CD8-positive, alpha-beta T cell (primary cell): ENCODE measurements at places on chromosomes 5 and 9. TPM values are rescaled to one million over a fixed set of nuclear protein-coding genes. Genes with fewer than 3 reads are reported as not detected.

DNA sequence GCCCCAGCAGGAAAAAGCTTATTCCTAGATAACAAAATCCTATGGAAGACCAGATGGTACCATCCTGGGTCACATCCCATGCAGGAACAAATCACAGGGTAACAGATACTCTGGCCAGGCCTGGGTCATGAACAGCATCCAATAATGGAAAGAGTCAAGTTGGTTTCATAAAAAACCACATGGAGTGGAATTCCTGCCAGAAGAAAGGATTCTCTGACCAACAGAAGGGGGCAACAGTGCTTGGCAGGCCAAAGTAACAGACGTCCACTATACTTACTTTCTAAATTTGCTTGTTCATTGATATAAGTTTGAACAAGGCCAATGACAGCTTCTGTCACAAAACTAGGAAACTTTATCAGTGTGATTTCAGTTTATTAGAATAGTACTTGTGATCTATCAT, 273.5 kb downstream of the ARRDC3 start:
- no peak for DNase-seq

The TRMO gene
- 50.6 TPM for total RNA-seq

DNA sequence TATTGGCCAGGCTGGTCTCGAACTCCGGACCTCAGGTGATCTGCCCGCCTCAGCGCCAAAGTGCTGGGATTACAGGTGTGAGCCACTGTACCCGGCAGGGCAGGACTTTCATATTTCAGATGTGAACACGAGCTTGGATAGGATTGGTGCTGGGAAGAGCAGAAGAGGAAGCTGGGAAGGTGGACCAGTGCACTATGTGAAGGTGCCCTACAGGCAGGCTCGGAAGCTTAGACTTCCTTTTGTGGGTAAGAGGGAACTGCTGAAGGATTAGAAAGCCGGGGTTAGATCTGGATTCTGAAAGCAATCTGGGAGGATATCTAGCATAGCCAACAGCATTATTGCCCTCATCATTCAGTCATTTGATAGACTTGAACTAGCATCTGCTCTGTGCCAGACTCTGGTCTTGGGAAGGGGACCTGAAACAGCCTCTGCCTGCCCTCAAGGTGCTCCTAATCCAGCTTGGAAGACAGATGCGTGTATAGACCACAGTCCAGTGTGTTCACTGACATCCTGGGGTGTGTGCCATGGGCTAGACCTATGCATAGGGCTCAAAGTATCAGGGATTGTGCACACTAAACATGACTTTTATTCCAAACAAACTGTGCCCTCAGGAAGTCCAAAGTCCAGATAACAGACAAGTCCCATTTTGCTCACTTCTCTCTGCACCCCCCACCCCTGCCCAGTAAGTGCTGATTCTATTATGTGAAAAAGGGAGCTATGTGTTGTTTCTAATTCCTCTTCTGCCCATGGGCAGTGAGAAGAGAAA, 637 bp downstream of the CBY3 start:
- DNase-seq = no peak

The TRIM36 gene
- not detected for total RNA-seq

The OLFM1 gene
- total RNA-seq = not detected

- no peak for DNase-seq
These were observed 19.3 kb downstream of the BRD9 start for GRCh38 chr5:873328-873727.

DNA sequence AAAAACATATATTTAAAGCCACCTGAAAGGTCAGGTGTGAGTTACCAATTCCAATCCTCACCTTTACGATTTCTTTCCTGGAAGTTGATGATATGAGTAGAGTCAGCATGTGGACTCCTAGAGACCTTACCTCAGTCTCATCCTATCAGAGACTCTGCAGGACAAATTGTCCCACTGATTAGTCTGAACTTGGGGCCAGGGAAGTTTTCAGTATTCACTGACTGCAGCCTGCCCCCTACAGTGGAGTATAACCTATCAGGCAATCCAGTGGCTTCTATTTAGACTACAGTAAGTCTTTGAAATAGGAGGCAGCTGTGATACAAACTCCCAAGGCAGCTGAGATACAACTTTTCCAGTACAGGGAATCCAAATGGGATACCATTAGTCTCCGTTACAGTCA, 449.4 kb upstream of the CDH10 start:
- no peak for DNase-seq

The ARID3C gene
- total RNA-seq = not detected

GRCh38 chr9:114143234-114143633, 12.1 kb upstream of the COL27A1 start:
- DNase-seq = no peak

The ACTBL2 gene
- total RNA-seq = not detected

GRCh38 chr5:101977729-101978345, 318.2 kb downstream of the SLCO4C1 start:
- peak; percentile 7 for DNase-seq

GRCh38 chr9:121362813-121363621, 7.0 kb downstream of the STOM start:
- DNase-seq = no peak

GRCh38 chr9:136675477-136676296, 11.6 kb downstream of the AGPAT2 start:
- no peak for DNase-seq

DNA sequence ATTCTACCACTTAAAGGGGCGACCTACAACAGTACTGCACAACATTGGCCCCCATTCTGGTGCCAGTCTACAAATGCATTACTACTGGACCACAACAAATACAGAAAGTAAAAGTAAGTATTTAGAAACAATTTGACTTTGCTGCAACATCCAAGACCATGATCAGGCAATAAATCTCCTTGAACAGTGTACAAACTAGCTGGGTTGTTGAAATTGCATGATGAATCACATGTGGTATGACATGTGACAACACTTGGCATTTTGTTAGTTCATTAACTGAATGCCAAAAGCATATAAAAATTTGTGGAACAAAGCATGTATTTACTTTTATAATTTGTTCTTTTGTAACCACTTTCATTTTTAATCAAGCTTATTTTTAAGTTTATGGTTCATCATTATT, 270.5 kb downstream of the NFIB start:
- DNase-seq = no peak

GRCh38 chr5:151082282-151082902, 1.6 kb upstream of the TNIP1 start:
- DNase-seq = no peak

- DNase-seq = no peak
These were observed 212.9 kb downstream of the MAPKAP1 start for GRCh38 chr9:125493881-125494652.

- DNase-seq = no peak
These were observed 685 bp downstream of the SLC24A2 start for GRCh38 chr9:19788152-19788551.

The GAS1 gene
- total RNA-seq = 0.84 TPM

GRCh38 chr9:38229504-38230155, 160.6 kb upstream of the SHB start:
- no peak for DNase-seq

DNA sequence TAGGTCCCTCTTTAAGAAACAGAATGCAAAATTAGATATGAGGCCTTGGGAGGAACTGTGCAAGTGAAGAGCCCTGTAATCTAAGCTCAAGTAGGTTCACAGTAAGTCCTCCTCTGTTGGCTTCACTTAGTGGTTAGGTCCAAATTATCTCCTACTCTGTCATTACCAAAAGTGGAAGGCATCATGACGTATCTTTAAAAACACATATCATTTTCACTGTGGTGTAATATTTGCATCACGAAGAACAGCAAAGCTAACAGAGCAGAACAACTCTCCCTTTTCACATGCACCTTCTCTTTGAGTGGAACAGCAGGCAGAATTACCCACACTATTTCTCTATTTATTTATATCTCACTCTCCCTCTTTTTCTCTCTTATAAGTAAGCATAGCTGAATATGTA, 240.5 kb upstream of the CCNH start:
- no peak for DNase-seq

- no peak for DNase-seq
These were observed 169.2 kb downstream of the FGF1 start for GRCh38 chr5:142516732-142517131.

The ANKRD18A gene
- 1.7 TPM for total RNA-seq

DNA sequence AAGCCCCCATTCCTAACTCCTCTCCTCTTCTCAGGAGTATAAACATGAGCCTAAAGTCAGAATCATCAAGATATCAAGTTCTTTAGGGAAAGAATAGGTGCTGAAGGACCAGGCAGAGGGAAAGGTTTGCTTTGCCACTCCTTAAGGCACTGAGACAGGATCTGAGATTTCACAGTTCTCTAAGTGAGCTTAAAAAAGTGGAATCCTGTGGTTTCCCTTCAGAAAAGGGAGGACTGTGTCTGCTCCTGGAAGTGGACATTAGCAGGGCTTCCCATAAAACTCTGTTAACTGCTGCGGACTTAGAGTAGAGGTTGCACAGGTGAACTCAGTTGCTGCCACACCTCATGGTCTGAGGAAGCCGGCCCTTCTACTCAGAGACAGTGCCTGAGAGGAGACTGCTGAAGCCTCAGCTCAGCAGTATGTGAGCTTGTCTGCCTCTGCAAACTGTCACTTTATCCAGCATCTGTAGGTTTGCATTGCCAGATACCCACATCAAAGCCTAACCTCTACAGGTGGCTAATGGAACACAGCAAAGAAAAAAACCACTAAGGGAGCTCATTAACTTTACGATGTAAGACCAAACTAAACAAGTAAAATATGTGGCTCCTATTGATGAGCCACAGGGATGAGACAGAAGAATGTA, 42.9 kb downstream of the RIC1 start:
- no peak for DNase-seq

GRCh38 chr5:85182344-85182743, 797.7 kb upstream of the EDIL3 start:
- no peak for DNase-seq

DNA sequence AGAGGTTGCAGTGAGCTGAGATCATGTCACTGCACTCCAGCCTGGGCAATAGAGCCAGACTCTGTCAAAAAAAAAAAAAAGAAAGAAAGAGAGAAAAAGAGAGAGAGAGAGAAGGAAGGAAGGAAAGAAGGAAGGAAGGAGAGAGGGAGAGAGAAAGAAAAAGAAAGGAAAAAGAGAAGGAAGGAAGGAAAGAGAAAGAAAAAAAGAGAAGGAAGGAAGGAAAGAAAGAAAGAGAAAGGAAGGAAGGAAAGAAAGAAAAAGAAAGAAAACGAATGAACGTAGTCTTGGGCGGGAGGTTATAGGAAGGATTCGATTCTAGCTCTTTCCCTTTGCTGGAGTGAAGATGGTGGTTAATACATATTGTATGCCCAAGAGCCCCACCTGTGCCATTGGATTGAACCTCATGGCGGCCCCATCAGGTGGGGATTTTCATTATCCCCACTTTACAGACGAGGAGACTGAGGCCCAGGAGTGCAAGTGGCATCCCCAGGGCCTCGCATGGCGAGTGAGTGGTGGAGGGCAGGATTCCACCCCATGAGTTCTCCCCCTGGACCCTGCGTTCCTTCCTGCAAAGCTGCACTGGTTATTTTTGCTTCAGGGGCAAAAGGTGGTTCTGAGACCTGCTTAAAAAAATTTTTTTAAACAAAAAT, 80.9 kb upstream of the ASS1 start:
- no peak for DNase-seq

The PCDHGA3 gene
- total RNA-seq = not detected

GRCh38 chr5:180910735-180911134, 11.8 kb downstream of the BTNL8 start:
- no peak for DNase-seq

The C9orf50 gene
- 0.19 TPM for total RNA-seq

DNA sequence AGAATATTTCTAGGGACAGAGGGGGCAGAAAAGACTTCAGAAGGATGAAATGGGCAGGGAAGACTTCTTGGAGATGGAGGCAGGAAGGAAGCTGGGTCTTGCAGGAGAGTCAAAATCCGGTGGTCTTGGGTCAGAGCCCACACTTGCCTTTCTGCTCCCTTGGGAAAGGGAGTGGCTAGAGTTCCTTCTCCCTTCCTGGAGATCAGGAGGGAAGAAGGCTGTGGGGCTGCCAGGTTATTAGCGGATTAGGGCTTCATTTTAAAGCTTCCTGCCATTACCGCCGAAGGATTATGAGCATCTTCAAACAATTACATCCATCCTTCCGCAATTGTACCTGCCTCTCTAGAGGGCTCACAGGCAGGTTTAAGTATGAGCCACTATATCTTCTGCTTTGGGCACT, 19.2 kb upstream of the SYNPO start:
- no peak for DNase-seq
